HT1080 (cell line): ENCODE measurements at places on chromosomes 16 and 17. TPM values are rescaled to one million over a fixed set of nuclear protein-coding genes. Genes with fewer than 3 reads are reported as not detected.
A peak's percentile ranks its signal among the peaks of the same experiment; 100 is the strongest.

DNA sequence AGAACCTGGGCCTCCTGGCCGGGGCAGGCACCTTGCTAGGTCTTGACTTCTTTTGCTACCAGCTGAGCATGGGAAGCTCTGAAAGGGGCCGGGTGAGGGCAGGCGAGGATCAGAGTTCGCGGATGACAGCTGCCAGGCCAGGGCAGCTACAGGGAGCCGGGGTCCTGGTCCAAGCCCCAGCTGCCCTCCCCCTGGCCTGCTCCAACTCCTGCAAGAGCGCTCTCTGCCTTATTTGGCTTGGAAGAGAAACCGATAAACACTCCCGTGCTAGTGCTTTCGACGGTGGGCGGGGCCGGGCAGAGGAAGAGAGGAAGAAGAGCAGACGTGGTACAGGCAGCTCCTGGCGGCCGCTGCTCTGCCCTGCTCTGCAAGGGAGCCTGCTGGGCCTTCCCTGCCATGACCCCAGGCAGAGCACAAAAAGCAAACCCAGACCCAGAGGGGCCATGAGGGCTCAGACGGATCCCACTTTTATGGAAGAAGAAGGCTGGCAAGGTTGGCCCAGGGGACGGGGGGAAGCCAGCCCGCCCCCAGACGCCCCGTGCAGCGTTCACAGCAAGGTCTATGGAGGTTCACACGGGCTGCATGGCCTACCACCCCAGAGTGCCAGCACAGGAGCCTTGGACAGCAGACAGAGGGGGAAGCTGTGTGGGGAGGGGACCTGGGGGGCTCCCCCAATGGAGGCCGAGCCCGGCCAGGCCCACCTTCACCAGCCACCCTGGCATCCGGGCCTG is 25.6 kb downstream of the PIEZO1 start:
- DNase-seq = no peak

- no peak for DNase-seq
Measured at GRCh38 chr17:5499476-5500231, 13.3 kb downstream of the MIS12 start.

DNA sequence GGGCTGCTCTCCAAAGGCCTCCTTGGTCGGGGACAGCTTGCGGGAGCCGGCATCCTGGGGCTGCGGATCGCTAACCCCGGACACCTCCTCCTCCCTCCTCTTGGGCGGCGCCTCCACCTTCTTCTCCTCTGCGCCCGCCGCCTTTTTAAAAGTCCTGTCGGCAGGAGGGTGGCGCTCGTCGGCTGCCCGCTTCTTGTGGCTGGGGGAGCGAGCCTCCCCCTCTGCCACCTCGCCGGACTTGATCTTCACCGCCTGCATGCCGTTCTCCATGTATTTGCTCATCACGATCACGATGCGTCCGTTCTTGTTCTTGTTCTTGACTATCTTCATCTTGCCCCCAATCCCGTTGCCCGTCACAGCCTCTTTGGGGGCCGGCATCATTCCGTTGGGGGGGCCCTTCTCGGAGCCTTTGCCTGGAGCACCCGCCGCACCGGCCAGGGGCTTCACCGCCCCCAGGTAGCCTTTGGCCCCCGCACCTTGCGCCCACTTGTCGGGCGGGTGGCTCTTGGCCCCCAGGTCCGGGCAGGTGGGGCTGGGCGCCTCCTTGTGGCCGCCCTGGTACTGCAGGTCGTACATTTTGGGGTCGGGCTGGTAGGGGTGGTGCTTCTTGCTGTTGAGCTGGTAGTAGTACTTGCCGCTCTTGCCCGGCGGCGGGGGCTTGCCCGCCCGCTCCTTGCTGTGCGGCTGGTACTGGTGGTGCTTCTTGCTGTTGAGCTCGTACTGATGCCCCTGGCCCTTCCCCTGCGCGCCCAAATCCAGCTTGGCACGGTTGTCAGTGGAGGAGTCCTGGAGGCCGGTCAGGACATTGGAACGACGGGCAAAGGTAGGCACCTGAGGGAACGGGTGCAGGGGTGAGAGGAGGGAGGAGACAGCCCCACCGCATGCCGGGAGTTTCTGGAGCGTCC is 4.4 kb downstream of the CBX4 start:
- DNase-seq = no peak

- DNase-seq = no peak
Measured at GRCh38 chr16:16029431-16030011, 80.1 kb downstream of the ABCC1 start.

Gene TNFSF13
- 0.37 and 0.63 TPM in 2 replicates for total RNA-seq

Gene TBC1D24
- 13.1 and 14.0 TPM in 2 replicates for total RNA-seq

GRCh38 chr16:81657781-81658180 is 121.3 kb upstream of the PLCG2 start:
- no peak for DNase-seq

- DNase-seq = peak; percentile 47
Measured at GRCh38 chr17:13030459-13031300, 12.9 kb upstream of the ELAC2 start.

Gene FZD2
- total RNA-seq = 9.7 and 14.6 TPM in 2 replicates

DNA sequence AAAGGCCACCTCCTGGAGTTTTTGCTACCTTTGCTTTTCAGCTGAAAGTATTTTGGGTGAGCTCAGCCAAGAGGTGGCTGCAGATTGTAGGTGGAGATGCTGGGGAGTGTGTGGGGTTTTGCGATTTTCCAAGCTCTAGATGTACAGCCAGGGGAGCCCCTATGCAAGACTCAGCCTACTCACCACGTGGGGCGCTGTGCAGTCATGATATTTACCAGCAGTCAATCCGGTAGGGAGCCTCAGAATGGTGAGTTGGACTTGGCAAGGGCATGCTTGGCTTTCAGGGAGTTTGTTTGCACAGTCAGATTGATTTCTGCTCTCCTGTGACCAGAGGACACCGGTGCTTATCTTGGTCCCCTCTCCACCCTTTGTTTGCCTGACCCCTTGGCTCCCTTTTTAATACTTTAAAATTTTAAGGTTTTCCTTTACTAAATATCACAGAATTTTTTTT is 175.3 kb downstream of the UTP18 start:
- DNase-seq = peak; percentile 55

GRCh38 chr17:81173762-81174155 is 7.7 kb upstream of the AATK start:
- DNase-seq = no peak

DNA sequence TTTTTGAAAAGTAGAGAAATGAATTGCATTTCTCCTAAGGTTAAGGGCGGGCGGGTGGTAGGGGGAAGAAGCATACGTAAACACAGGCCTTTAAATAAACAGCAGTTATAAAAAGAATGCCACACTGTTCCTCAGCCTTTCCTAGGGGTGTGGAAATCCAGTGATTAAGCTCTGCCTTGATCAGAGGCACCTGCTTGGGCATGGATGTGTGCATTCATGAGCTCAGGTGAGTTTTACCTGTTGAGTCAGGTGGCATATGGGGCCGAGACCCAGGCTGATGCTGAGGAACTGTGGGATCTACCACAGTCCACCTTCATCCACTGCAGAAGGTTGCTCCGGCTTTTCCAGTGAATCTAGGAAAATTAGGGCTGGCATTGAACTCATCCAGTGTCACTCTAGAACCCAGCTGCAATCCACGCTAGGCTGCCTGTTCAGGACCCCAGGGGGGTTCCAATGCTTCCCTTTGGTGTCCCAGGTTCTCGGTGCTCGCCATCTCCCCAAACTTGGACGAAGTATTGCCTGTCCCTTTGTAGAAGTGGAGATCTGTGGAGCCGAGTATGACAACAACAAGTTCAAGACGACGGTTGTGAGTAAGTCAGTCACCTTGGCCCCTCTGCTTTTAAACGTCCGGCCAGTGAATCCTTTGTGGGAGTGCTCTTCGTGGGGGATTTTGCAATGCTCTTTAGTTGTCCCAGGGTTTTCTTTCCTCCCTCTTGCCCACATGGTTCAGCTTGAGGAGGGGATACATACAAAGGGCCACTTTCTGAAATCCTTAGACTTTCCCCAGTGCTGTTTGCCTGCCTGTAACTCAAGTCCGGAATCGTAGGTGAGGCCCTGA is 72.7 kb downstream of the SDR42E1 start:
- DNase-seq = no peak

DNA sequence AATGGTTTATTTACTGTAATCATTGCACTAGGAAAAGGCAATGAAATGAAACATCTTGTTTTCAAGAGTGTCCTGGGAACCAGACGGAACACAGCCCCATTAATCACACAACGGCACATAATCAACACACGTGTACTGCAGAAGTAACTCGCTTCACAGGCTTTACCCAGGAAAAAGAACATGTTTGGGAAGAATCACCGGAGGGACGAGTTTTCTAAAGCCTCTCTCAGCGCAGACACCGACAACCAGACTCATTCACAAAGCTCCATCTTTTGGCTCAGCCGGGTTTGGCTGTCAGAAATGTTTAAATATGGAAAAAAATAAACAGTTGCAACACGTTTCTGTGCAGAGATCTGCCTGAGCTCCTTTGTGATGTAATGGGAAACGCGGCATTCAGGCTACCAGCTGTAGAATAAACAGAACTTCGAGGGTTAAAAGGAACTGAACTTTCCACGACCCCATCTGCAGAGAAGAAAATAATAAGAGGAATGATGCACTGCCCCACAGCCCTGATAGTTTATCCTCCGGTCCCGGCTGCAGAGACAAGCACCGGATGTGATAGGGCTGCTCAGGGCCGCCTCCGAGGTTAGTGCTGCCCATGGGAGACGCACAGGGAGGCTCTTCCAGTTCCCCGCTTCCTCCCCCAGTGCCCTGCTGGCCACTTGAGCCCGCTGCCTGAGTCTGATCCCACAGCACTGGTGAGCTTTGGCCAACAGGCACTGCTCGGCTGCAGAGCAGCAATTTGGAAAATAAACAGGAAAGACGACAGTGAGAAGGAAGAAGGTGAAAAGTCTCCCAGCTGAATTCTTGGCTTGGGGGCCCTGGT is 119.8 kb downstream of the HIC1 start:
- peak; percentile 72 for DNase-seq

DNA sequence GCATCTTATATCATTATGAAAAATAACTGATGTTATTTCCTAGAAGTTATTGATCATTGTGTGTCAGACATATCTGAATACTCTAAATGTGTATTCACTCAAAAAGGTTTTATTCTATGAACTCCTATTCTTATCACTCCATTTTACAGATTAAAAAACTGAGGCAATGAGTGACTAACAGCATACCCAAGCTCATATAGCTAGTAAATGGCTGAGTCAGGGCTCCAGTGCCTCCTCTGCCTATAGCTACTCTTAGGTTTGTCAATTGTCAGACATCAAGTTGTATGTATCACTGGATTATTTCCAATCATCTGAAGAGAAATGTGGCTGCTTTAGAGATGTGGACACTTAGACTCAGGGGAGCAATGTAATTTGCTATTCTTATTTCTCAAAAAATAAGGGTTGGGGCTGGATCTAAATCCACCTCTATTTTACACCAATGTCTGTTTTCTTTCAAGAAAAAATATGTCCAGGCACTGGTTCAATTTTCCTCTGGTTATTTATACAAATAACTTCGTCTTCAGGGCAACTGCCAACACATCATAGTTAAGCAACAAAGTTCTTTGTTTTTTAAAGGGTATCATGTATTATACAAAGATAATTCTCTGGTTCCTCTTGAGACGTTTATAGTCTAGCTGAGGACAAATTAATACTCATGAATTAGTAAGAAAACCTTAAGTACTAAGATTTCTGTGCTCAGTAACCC is 328.9 kb upstream of the MAF start:
- DNase-seq = no peak

DNA sequence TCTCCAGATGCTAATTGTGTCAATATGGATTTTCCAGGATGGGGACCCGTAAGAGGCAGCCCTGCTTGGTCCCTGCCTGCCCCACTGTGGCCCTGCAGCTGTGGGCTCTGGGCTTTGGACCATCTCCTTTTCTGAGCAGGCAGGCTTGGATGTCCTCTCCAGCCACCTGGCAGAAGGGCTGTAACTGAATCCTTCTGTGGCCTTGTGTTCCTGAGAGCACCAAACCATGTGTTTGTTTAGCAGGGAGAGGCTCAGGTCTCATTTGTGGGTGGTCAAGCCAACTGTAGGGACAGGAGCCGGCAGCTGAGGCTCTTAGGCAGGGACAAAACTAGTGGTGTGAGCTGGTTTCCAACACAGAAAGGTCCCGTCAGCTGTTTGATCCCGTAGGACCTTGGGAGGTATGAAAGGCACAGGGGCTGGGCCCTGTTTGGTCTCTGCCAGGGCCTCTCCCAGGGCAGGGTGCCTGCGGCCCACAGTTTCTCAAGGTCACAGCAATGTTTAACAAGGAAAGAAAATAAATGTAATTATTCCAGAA is 18.5 kb downstream of the SEC14L5 start:
- DNase-seq = no peak

DNA sequence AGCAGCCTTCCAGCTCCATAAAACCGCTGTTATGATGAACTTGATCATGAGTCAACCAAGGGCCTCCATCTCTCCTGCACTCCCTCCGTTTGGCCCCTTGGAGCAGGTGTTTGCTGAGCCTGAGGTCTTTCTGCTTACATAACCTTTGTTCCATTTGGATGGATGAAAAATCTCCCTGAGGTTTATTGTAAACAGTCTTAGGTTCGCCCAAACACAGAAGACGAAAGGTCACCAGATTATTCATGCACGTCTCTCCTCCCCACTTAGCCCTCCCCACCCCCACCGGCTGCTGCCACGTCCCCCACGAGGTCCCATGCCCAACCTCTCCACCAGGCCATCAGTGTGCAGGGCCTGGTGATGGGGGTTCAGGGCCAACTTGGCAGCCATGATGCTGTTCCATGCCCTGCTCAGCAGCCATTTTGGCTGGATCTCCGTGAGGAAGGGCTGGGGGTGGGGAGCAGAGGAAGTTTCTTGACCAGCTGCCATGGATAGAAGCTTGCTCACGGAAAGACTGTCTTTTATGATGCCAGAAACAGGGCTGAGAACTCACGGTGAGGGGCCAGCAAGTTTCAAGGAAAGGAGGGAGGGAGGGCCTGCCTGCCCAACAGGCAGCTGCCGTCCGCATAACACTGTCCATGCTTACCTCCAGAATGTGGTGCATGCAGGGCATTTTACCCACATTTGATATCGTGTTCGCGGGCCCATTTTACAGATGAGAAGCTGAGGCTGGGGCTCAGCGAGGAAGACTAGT is 47.8 kb upstream of the FOXF1 start:
- DNase-seq = peak; percentile 31

GRCh38 chr17:61385577-61386236 is 13.9 kb upstream of the TBX2 start:
- DNase-seq = no peak

Gene NACA2
- total RNA-seq = 0.13 TPM in 1 of 2 replicates, not detected in the other

DNA sequence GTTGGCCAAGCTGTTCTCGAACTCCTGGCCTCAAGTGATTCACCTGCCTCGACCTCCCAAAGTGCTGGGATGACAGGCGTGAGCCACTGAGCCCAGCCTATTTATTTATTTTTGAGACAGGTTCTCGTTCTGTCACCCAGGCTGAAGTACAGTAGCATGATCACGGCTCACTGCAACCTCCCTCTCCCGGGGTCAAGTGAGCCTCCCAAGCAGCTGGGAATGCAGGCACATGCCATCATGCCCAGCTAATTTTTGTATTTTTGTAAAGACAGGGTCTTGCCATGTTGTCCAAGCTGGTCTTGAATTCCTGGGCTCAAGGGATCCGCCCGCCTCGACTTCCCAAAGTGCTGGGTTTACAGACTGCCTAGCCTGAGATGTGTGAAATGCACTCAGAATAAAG is 10.2 kb upstream of the SEC14L1 start:
- no peak for DNase-seq

Gene UMOD
- total RNA-seq = not detected in 2 replicates

Gene ADAMTS18
- 0.03 and 0.14 TPM in 2 replicates for total RNA-seq

GRCh38 chr16:19694989-19695388 is 23.0 kb downstream of the KNOP1 start:
- no peak for DNase-seq

Gene PRR35
- total RNA-seq = 0.10 TPM in 1 of 2 replicates, not detected in the other

Gene SHCBP1
- total RNA-seq = 33.3 and 38.1 TPM in 2 replicates

Gene ACSF2
- 9.6 and 11.1 TPM in 2 replicates for total RNA-seq

- no peak for DNase-seq
Measured at GRCh38 chr17:36493956-36494355, 7.5 kb downstream of the ZNHIT3 start.
